ENCODE measurements at places on chromosomes 1 and 21.
A peak's percentile ranks its signal among the peaks of the same experiment; 100 is the strongest.

- DNase-seq = no peak
Measured at GRCh38 chr1:31672986-31673385, 28.3 kb upstream of the PEF1 start.

GRCh38 chr1:243731974-243732625 lies 117.9 kb downstream of the AKT3 start:
- no peak for DNase-seq

DNA sequence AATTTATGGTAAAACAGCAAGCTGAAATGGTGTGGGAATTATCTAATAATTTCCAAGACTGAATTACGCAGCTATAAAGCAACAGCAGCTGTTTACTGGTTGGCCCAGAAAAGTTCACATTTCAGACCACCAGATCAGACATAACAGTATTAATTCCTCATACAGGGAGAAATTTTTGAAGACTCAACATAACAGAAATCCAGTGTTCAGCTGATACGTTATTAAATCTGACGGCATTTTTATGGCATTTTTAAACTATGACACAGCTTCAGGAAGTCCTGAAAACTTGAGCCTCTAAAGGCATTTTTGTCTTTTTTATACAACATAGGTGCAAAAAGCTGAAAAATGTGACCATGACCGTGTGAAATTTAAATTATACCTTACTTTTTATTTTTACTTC lies 91.2 kb downstream of the APP start:
- DNase-seq = peak; percentile 32

- DNase-seq = no peak
Measured at GRCh38 chr1:159946242-159947187, 1.1 kb upstream of the IGSF9 start.

- no peak for DNase-seq
Measured at GRCh38 chr21:31172328-31172727, 134.1 kb upstream of the KRTAP19-8 start.

- no peak for DNase-seq
Measured at GRCh38 chr1:8653878-8654277, 163.6 kb downstream of the RERE start.

GRCh38 chr1:205226868-205227583 lies 720 bp upstream of the TMCC2 start:
- peak; percentile 32 for DNase-seq

DNA sequence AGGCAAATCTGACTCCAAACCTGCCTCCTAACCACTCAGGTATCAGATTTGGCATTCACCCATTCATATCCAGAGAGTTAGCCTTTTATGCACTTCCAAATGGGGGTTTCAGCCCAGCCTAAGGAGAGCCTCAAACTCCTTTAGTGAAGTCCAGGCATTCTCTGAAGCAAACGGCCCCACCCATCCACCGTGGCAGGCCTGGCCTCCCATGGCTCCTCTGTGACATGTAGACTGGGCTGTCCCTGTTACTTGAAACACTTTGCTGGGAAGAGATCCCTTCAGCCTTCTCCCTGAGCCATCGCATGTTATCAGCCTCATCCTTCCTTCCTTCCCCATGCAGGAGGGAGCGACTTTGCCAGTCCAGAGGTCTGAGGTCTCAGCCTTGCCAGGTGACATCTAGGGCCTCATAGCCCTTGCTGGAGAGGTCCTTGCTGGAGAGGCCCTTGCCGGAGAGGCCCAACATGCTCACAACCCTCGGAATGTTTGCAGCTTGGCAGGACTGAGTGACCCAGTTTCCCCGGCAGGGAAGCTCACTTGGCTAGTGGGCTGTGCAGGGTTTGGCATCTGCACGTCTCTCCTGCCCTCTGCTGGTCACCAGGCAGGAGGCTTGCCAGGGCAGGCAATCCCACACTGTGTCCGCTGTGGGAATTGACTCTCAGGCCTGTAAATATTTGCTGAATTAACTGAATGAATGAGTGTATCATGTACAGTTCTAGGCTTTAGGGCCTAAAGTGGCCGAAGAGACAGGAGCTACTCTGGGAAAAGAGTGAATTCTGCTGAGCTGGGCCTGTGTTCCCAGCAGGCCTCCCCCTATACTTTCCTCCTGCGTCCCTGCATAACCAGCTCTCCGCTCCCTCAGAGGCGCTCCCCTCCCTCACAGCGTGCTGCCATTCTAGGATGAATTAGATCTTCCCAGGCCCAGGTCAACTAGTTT lies 26.7 kb upstream of the RBM15 start:
- peak; percentile 89 for DNase-seq

GRCh38 chr21:25649146-25649545 lies 10.1 kb downstream of the JAM2 start:
- DNase-seq = no peak

Measured in GM03348 (cell line).